ENCODE measurements at places on chromosomes 1 and 21.
A peak's percentile ranks its signal among the peaks of the same experiment; 100 is the strongest.

- DNase-seq: no peak
Measured at GRCh38 chr1:236623371-236624166, 19.3 kb upstream of the HEATR1 start.

DNA sequence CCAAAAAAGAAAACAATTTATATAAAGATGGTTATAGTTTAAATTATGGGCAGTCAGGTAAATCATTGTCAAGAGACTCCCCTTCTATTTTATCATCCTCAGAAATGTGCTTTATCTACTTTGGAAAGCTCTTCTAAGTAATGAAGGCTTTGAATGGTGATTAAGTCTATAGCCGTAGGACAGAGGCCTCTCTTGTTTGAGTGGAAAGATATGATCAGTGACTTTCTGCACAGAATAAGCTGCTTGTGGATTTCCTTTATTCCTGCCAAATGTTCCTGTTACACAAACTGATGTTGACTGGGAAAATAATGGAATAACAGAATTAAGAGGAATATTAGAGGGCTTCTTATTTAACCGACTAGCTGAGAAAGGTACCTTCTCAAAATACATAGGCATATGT, 174.6 kb upstream of the IVNS1ABP start:
- DNase-seq: no peak

- DNase-seq: peak; percentile 22
Measured at GRCh38 chr1:199089393-199090122, 450.7 kb downstream of the PTPRC start.

DNA sequence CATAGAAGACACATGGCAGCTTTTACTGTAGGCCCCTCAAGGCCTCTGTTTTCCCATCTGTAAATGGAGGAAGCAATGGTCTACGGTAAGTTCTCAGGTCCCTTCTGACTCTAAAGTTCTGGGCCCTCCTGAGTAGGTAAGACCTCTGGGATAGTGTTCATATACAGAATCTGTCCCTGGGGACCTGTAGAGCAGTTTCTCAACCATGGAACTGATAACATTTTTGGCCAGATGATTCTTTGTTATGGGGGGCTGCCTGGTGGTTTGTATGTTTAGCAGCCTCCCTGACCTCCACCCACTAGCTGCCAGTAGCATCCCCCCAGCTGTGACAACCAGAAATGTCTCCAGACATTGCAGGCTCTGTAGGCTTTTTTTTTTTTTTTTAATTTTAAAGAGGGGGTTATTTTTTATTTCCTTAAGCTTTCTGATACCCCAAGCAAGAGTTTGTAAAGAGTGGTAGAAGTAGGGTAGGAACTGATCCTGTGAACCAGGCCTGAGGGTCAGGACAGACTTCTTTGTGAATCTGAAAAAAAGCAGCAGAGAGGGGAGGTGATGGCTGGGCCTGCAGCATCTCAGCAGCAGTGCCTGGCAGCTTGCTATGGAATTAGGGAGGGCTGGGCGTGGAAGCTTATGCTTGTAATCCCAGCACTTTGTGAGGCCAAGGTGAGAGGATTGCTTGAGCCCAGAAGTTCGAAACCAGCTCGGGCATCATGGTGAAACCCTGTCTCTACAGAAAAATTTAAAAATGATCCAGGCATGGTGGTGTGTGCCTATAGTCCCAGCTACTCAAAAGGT, 20.2 kb upstream of the TCEA3 start:
- no peak for DNase-seq

GRCh38 chr21:31755027-31755426, 23.1 kb upstream of the SCAF4 start:
- DNase-seq: no peak

DNA sequence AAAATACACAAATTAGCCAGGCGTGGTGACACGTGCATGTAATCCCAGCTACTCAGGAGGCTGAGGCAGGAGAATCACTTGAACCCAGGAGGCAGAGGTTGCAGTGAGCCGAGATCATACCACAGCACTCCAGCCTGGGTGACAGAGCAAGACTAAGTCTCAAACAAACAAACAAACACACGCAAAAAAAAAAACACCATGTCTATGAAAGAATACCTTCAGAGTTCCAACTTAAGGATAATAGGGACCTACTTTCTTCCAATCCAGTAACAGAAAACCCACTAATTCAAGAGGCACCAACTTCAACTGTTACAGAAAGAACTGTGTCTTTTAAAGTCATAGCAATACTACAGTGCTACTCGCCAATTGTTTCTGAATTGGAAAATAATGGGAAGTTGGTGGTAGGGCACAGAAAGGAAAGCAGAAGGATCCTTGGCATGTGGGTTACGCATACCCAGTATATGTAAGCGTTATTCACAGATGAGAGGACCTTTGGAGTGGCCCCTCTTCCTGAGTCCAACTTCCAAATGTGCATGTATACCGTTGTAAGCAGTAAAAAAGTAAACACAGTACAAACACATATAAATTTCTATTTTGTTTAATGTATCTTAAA, 87.0 kb downstream of the ACBD6 start:
- DNase-seq: no peak

GRCh38 chr1:116737855-116738321, 16.3 kb upstream of the CD2 start:
- peak; percentile 55 for DNase-seq

GRCh38 chr1:235597867-235598553, 51.6 kb downstream of the GNG4 start:
- no peak for DNase-seq

GRCh38 chr1:225710804-225711203, 57.9 kb upstream of the ENAH start:
- no peak for DNase-seq

DNA sequence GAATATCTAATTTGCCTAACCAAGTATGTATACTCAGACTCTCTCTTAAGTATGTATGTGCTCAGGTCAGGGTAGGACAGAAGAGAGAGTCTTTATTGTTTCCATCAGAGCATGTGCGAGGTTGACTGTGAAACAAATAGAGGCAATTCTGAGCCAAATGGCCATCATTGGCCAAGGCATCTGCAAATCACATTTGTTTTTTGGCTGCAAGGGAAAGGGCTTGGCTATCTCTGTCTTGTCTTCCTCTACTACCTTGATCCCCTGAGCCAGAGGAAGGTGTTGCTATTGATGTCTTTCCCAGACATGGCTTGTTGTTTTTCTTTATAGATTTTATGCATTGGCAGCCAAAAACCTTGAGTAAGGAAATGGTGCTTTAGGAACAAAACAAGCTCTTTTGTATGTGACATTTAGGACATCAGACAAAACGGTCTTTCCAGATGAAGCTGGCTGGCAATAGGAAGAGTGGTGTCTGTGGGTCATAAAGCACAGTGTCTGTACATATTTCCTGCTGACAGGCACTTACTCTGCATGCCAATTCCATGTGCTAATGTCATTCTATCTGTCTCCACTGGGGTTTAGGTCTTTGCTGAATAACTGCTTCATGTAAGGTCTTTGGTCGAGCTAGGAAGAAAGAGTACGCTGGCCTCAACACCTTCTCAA, 163.3 kb downstream of the BRINP2 start:
- DNase-seq: no peak

DNA sequence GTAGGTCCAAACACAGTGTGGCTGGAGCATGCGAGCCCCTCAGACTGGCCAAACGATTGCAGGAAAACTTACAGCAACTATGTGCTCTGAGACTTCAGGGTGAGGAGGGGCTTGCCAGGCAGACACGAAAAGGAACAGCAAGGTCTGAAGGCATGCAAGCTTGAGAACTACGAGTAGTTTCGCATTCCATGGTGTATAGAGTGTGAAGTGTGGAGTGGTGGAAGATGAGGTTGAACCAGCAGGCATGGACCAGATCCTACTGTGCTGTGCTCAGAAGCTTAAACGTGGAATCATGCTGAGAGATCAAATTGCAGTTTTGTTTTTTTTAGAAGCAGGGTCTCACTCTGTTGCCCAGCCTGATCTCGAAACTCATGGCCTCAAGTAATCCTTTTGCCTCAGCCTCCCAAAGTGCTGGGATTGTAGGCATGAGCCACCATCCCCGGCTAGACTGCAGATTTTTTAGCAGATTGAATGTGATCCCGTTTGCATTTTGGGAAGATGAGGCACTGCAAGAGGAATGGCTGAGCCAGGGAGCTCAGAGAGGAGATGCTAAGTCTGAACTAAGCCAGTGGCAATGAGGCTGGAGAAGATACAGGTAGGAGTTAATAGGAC, 5.1 kb upstream of the TFAP2E start:
- no peak for DNase-seq

- no peak for DNase-seq
Measured at GRCh38 chr1:104132382-104132973, 382.8 kb downstream of the AMY1C start.

- DNase-seq: no peak
Measured at GRCh38 chr1:56644919-56645676, at the start of gene PRKAA2. Gene PRKAA2, plus strand, starts transcription at chr1:56645314. Its CDS starts 74 bp downstream, at chr1:56645388.

- no peak for DNase-seq
Measured at GRCh38 chr1:223133306-223133823, 9.7 kb downstream of the TLR5 start.

GRCh38 chr21:22225299-22225698, 1227.1 kb downstream of the NCAM2 start:
- no peak for DNase-seq

GRCh38 chr1:11877074-11877473, 18.3 kb upstream of the NPPB start:
- DNase-seq: no peak

GRCh38 chr1:209611771-209612570, 28.5 kb downstream of the CAMK1G start:
- DNase-seq: no peak

DNA sequence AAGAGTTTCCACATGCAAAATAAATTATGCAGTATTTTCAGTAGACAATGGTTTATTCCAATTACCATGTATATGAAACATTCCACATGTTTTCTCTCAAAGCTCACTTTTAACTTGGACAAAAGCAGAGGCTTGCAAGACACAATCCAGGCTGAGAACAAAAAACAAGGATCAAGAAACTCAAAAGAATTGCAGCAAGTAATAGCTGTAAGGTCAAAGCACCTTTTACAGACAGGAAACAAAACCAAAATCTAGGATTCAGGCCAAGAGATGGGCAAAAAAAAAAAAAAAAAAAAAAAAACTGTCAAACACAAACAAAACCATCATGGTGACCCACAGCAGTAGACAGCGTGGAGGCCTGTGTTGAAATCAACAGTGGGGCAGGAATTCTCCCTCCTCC, 9.3 kb downstream of the RGS1 start:
- DNase-seq: no peak

DNA sequence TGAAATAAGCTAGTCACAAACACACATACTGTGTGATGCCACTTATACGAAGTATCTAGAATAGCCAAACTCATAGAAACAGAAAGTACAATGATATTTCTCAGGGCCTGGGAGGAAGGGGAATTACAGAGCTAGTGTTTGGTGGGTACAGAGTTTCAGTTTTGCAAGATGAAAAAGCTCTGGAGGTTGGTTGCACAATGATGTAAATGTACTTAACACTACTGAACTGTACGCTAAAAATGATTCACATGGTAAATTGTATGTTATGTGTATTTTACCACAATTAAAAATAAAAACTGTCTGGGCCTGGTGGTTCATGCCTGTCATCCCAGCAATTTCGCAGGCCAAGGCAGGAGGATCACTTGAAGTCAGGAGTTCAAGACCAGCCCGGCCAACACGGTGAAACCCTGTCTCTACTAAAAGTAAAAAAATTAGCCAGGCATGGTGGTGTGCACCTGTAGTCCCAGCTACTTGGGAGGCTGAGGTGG, 15.3 kb upstream of the FHAD1 start:
- peak; percentile 31 for DNase-seq

DNA sequence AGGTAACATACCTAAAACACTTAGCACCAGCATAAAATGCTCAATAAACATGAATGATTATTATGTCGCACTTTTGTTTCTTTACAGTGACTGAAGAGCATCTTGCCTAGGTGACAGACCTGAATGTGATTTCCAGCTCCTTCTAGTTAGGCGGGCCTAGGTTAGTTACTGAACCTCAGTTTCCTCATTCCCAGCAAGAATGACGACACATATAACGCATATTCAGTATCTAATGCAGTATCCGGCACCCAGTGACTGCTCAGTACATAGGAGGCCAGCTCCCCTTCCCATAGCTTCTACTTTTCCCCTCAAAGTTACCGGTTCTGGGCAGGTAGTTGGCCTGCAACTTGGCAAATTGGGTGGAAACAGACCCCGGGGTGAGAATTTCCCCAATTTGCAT, 763 bp downstream of the AUNIP start:
- no peak for DNase-seq

GRCh38 chr1:101178688-101179491, 57.9 kb upstream of the S1PR1 start:
- DNase-seq: peak; percentile 29

DNA sequence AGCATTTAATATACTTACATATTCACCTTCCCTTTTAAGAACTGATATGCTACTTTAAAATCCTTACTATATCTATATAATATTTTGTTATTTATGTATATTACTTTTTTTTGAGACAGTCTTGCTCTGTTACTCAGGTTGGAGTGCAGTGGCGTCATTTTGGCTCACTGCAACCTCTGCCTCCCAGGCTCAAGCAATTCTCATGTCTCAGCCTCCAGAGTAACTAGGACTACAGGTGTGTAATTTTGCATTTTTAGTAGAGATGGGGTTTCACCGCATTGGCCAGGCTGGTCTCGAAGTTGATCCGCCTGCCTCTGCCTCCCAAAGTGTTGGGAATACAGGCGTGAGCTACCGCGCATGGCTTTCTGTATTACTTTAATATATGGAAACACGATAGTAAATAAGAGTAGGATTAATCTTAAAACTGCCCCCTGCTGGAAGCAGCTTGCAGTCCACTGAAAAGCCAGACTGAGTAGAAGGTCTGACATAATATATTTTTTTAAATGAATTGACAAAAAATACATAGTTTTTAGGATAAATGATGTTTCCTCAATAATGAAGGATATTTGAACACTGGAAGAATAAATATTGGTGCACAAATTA, 24.4 kb downstream of the RCAN3 start:
- DNase-seq: peak; percentile 61

Data from activated naive CD4-positive, alpha-beta T cell treated with Interleukin-2 at 50 U/mL for 16 hours (primary cell).